Glomerular endothelial cell (primary cell): ENCODE measurements at places on chromosomes 5 and 9. TPM values are rescaled to one million over a fixed set of nuclear protein-coding genes. Genes with fewer than 3 reads are reported as not detected.
A peak's percentile ranks its signal among the peaks of the same experiment; 100 is the strongest.

GRCh38 chr5:36728697-36729543 lies 122.5 kb downstream of the SLC1A3 start:
- peak; percentile 62 for DNase-seq

DNA sequence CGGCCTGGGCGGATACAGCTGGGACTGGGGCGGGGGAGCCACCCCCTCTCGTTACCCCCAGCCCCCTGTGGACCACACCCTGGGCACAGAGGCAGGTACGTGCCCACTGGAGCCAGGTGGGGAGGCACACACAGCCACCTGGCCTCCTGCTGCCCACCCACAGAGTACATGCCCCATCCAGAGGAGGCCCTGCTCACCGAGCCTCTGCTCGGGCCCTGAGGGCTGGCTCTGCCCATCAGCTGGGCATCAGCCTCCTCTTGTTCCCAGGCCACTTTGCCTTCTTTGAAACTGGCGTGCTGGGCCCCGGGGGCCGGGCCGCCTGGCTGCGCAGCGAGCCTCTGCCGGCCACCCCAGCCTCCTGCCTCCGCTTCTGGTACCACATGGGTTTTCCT lies 6.3 kb downstream of the MAMDC4 start:
- no peak for DNase-seq

GRCh38 chr5:123950701-123951581 lies 439.0 kb downstream of the CSNK1G3 start:
- no peak for DNase-seq

DNA sequence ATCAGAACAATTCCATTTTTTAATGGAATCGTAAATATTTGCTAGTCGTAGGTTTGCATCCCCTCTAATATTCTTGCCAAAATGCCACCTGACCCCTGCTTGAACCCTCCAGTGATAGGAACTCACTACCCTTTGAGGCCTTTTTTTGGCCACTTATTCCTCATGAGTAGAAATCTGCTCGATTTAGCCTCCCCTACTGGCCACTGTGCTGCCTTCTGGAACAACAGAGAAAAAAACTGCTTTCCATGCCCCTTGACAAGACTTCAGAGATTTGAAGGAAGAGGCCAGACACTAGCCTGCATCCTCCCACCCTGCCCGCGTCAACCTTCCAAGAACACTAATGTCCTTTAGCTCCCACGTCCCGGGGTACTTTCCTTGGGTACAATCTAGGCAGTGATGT lies 4.1 kb downstream of the CCDC69 start:
- no peak for DNase-seq

- no peak for DNase-seq
These were observed 7.9 kb upstream of the FOXE1 start for GRCh38 chr9:97845130-97845529.

Gene ANKRD18A
- 0.12 and 0.24 TPM in 2 replicates for total RNA-seq

Gene LTC4S
- not detected in 2 replicates for total RNA-seq

GRCh38 chr9:20771729-20772128 lies 87.7 kb downstream of the FOCAD start:
- DNase-seq = no peak

GRCh38 chr5:168311061-168311566 lies 19.7 kb downstream of the WWC1 start:
- no peak for DNase-seq

GRCh38 chr5:149834246-149834855 lies 104.2 kb downstream of the PPARGC1B start:
- peak; percentile 88 for DNase-seq

GRCh38 chr9:37105234-37105633 lies 15.1 kb upstream of the ZCCHC7 start:
- no peak for DNase-seq

- DNase-seq = no peak
These were observed 433.2 kb upstream of the NMUR2 start for GRCh38 chr5:152838241-152838786.

GRCh38 chr5:61287474-61287873 lies 44.6 kb upstream of the ZSWIM6 start:
- no peak for DNase-seq

Gene FOXD4L4
- total RNA-seq = 0.53 TPM in 1 of 2 replicates, not detected in the other

DNA sequence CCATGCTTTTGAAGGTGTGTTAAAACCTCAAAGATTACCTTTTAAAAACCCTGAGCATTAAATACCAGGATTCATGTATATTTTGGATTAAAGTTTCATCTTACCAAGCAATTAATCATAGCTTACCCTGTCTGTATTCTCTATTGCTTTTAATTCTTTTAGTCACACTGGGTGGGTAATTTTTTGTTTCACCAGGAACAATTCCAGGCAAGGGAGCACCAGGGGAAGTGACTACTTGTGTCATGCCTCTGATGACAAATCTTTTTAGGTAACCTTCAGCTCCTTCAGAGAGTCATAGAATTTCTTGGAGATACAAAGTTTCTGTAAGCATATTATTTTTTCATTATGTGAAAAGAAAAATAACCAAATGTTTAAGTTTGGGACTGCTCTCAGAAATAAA lies 33.4 kb upstream of the ANXA1 start:
- no peak for DNase-seq

DNA sequence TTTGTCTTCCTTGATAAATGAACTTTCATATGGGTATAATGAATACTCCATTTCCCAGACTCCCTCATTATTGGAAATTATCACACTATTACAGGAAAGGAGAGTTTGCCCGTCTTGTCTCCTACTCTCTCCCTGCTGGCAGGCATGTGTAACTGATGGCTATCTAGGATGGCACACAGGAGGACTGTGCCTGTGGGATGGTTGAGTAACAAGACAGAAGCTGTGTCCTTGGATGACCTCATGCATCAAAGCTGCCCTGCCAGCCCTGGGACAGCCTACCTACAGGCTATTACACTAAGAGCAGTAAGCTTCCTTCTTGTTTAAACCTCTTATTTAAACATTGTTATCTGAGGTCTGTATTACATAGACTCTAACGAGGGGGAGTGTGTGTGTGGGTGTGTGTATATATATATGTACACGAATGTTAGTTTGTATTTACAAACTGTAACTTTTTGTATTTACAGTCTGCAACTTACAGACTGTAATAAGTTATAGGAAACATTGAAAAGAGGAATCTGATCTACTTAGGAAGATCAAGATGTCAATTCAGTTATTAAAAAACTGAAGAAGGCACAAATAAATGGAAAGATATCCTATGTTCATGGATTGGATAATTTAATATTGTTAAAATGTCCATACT lies 247.6 kb upstream of the ACO1 start:
- no peak for DNase-seq

Gene FAM81B
- total RNA-seq = 0.47 and 0.97 TPM in 2 replicates

DNA sequence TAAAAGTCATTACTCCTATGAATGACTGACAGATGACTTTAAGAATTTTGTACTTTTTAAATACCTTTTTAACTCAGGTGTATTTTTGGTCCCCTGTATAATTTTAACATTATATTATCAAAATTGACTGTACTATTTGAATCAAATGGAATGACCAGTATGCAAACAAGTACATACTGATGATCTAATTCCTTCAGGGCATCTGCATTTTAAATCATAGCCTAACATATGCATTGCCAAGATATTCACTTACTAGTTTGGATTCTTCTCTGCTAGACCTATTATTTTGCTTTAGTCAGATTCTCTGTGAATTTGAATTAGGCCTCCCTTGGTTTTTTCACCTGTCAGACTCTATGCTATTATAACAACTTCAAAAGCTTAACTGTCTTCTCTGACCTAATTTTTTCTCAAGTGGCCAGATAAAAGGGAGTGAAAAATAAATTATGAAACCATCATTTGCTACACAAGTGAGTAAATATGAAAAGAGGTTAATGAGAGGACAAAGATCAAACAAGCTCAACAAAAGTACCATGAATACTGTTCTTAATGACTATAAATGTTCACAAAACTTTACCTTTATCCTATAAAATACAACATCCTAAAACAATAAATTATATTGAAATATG lies 1505.2 kb upstream of the CDH9 start:
- DNase-seq = no peak

Gene BHMT2
- total RNA-seq = 0.76 TPM in 1 of 2 replicates, not detected in the other
